Putamen (tissue), 1 donor: ENCODE measurements at places on chromosomes 3 and 15.

GRCh38 chr15:38602910-38603670, 38.5 kb upstream of the RASGRP1 start:
- DNase-seq = no peak

- no peak for DNase-seq
These were observed 50.9 kb downstream of the CCR3 start for GRCh38 chr3:46293035-46293724.

DNA sequence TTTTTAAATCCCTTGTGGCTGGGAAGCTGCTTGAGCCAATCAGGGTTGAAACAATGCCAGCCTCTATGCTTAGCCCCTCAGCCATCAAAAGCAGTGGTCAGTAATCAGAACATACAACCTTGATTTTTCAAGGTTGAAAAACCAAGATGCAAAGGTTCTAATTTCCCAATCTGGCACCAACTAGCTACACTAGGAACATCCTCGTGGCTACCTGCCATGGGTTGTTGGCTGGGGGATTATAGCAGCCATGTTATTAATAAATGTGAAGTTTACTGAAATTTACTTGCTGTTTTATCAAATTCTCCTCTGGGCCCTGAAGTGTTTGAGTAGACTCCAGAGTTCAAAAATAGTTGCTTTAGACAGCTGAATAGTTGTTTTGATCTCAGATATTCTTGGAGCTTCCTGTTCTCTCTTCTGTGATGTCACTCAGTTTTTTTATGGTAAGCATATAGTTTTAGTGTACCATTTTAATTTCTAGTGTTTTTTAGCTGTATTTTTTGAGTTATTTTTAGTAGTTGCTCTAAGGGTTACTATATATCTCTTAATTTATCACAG, 31.9 kb downstream of the PCCB start:
- DNase-seq = no peak

GRCh38 chr3:184788751-184789150, 23.2 kb upstream of the VPS8 start:
- no peak for DNase-seq

DNA sequence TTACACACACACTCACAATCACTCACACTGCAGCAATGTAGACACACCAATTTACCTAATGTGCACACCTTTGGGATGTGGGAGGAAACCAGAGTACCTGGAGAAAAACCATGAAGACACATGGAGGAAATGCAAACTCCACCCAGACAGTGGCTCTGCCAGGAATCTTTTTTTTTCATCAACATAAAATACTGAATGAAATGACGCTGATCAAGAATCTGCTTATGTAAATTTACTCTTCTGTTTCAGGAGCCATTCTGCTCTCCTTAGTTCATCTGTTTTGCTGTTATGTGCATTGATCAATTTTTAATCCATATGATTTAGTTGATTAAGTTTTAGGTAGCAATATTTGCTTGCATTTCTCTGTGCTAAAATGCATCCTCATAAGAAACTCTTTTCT, 414.2 kb upstream of the CCDC54 start:
- no peak for DNase-seq

GRCh38 chr15:34055868-34056595, 17.0 kb upstream of the AVEN start:
- no peak for DNase-seq

GRCh38 chr3:177523067-177523675, 325.9 kb upstream of the TBL1XR1 start:
- DNase-seq = no peak

DNA sequence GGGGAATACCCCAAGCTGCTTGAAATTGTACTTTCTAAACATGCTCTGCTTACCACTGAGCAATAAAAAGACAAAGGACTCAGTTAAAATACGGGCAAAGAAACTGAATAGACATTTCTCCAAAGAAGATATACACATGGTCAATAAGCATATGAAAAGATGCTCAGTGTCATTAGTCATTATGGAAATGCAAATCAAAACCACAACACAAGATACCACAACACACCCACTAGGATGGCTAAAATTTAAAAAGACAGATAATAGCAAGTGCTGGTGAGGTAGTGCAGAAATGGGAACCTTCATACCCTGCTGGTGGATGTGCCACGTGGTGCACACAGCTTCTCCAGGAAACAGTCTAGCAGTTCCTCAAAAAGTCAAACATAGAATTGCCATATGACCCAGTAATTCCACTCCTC, 21.3 kb downstream of the LRIG1 start:
- DNase-seq = no peak

GRCh38 chr3:169748670-169749069, 16.2 kb downstream of the TERC start:
- DNase-seq = no peak

- DNase-seq = no peak
These were observed 15.6 kb upstream of the ZNF80 start for GRCh38 chr3:114252954-114253353.

- no peak for DNase-seq
These were observed 159.5 kb downstream of the RPLP1 start for GRCh38 chr15:69612112-69612511.

GRCh38 chr3:169809230-169809795, 3.4 kb upstream of the LRRIQ4 start:
- no peak for DNase-seq

GRCh38 chr15:21260966-21261395, 179.3 kb downstream of the POTEB3 start:
- no peak for DNase-seq

DNA sequence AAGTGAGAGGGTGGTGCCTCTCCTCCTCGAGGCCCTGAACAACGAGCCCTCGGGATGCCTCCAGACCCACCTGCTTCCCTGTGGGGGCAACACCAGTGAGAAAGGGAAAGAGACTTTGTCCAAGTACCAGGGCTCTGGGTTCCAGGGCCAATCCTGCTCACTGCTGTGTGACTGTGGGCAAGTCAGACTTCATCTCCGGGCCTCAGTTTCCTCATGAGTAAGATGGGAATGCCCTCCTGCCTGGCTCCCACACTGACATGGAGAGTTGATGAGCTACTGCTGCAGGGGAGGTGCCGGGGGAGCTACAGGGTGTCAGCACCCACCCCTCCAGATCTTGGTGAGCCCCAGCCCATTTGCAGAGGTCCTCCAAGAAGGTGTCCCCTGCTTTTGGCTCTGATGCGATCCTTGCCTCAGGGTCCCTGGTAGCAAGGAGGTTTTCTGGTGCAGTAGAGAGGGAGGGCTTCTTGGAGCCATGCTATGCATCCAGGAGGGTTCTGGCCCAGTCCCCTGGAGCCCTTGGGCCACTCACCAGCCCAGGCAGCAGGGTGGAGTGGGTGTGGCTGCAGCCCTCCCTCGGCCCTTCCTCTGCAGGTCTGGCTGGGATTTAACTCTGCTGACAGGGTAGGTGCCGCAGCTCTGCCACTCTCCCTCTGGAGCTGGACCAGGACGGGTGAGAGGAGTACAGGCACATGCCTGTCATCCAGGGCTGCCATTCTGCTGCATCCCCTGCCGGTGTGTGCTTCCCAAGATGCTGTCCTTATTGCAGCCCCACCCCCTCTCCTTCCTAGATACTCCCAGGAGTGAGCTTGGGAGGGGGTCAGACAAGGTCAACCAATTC, 26.9 kb downstream of the LOXL1 start:
- no peak for DNase-seq

- no peak for DNase-seq
These were observed 14.6 kb upstream of the FAM107A start for GRCh38 chr3:58591517-58592510.

GRCh38 chr15:80003934-80004472, 33.0 kb upstream of the BCL2A1 start:
- no peak for DNase-seq

DNA sequence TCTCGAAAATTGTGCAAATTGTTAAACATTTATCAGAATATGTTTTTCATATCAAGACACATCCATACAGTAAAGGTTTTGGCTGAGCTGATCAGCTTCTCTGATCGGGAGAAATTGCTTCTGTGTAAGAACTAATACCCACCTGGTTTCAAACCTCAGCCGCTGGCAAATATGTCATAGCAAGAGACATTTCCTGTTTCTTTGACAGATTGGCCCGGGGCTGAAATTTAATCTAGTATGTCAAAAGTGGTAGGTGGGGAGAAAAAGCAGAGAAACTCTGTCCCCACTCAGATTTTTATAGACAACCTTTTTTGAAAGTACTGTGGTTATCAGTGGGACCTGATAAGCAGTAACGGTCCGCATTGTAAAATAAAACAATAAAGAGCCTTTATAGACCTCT, 88.8 kb upstream of the SLC24A5 start:
- no peak for DNase-seq

- no peak for DNase-seq
These were observed 5.7 kb downstream of the CEP19 start for GRCh38 chr3:196706327-196706726.

DNA sequence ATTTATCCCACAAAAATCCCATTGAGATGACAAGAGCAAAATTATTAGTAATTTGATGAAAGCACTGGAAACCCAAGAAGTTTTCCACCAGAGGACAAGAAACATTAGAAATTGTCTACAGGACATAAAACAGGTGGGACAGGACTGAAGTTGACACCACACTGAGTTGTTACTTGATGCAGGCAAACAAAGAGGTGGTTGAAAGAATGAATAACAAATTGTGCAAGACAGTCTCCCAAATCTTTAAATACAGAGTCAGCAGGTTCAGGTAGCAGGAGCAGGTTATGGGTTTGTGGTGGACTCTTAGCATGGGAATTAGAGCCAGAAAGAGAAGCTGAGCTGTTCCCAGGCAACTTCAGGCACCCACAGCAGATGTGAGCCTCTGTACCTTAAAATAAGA, 30.3 kb upstream of the ARRDC4 start:
- no peak for DNase-seq

DNA sequence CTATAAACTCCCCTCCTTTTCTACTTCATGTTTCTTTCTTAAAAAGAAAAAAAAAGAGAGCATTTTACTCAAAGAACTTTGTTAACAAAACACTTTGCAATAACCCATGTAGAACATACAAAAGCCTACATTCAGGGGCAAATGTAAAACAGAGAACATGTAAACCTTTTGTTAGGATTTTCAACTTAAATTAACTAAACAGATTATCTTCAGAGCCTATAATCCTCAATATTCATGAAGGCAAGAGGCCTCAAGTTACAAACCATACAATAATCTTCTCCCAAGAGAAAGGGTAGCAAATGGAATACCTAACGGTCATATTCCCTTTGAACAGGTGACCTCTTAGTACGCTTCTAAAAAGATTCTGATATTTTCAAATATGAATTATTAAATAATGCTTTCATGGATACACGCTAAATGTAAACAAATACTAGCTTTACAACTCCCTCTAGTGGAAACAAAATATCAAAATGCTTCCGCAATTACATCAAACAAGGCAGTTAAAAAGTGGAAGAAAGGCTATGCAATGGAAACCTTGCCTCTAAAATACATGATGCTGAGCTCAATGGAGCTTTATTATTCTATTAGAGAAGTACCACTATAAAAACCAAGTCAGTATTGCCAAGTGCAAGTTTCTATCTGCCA, 9.9 kb downstream of the CEP152 start:
- peak; percentile 38 for DNase-seq

DNA sequence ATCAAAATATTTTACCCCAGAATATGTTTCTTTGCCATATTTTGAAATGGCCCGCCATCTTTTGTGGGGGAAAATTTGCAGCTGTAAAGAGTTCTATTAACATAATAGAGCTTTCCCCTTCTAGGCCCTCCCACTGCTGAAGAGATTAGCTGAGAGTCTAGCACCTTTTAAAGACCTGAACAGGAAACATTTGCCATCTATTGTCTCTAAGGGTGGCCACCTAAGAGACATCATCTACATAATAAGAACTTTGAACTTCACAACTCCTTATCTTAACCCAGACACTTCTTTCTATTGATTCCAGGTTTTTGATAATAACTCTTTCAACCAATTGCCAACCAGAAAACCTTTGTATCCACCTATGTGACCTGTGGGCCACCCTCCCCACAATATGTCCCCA, 54.7 kb upstream of the TRPM1 start:
- no peak for DNase-seq

GRCh38 chr15:27843146-27843545, 256.0 kb downstream of the OCA2 start:
- no peak for DNase-seq

DNA sequence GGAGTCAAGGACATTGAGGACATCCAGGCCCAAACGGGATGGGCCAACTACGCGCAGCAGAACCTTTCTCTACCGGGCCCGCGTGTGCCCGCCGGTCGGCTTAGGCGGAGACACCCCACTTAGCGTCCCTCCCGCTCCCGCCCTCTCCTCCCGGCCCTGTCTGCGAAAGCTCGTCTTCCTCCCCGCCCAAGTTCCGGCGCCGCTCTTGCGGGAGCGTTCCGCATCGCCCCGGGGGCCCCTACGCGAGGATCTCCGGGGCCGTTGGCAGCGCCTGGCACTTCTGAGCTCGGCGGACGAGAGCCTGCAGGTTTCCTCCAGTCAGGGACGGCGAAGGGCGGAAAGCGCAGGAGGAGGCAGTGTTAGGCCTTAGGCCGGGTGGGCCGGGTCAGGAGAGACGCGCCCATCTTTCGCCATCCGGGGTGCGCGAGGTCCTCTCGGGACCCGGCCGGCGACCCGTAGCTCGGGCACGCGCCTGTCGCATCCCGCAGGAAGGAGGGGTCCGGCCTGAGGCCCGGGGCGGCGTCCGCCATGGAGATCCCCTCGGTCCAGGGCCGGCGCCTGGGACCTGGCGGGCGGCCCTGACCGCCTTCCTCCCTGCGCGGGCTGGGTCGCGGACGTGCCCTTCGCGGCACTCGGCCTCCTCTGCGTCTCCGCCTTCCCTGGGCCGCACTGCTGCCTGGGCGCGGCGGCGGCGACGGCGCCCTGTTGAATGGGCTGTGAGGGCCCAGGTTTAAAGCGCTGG, at the start of gene FEM1B:
TSS of gene FEM1B (plus strand) at position 143 of the 742 bp plus-strand sequence. CDS start 673 bp downstream, outside the sequence.
- peak; percentile 95 for DNase-seq

DNA sequence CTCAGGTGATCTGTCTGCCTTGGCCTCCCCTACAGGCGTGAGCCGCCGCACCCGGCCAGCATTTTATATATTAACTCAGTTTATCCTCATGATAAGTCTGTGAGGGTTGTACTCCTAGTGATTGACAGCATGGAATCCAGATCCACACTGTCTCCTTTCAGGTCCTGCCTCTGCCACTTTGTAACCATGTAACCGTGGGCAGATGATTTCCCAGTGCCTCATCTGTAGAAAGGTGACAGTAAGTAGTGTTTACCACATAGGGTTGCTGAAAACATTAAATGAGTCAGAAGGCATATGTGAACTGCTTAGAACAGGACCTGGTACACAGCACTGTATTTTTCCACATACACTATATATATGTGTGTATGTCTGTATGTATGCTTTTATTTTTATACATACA, 2.4 kb downstream of the FYTTD1 start:
- DNase-seq = no peak
